ENCODE measurements at places on chromosomes 7 and 10. TPM values are rescaled to one million over a fixed set of nuclear protein-coding genes. Genes with fewer than 3 reads are reported as not detected.

DNA sequence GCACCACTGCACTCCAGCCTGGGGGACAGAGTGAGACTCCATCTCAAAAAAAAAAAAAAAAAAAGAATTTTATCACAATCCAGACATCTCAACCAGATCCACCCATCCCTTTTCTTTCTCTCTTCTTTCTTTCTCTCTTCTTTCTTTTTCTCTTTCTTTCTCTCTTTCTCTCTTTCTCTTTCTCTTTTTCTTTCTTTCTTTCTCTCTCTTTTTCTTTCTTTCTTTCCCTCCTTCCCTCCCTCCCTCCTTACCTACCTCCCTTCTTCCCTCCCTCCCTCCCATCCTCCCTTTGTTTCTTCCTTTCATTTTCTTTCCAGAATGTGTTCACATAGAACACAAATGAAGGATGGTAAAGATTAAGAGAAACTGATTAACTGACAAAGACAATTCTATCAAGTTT, 18.1 kb upstream of the HOXA13 start:
- no peak for DNase-seq

The PPP1R17 gene
- not detected for total RNA-seq

- peak; percentile 97 for DNase-seq
These were observed 32.1 kb upstream of the MDFIC start for GRCh38 chr7:114889646-114890285.

The TSPAN15 gene
- 16.0 TPM for total RNA-seq

The PLXDC2 gene
- total RNA-seq: 0.20 TPM

The SLC18A3 gene
- not detected for total RNA-seq

Data from HCT116 (cell line).